ENCODE measurements at places on chromosomes 3 and 15.
A peak's percentile ranks its signal among the peaks of the same experiment; 100 is the strongest.

- DNase-seq = peak; percentile 72
These were observed 124.6 kb downstream of the ARRDC4 start for GRCh38 chr15:98085003-98085639.

- DNase-seq = peak; percentile 54
These were observed 291.0 kb downstream of the TBL1XR1 start for GRCh38 chr3:176906046-176906905.

DNA sequence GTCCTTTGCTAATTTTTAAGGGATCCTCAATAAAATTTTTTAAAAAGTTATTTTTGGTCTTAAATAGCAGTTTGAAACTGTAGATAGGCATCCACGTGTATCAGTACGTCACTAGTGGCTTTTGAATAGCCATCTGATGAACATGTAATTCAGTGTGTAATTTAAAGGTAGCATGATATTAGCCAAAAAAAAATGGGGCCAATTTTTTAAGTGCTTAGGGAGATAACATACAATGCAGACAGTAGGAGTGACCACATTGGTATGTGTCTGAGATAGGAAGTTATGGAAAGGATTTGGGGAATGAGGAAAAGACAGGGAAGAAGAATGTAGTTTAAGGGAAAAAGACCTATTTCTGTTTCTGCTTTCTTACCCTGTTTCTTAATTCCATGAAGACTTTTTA is 2.5 kb downstream of the AP4E1 start:
- DNase-seq = peak; percentile 51

DNA sequence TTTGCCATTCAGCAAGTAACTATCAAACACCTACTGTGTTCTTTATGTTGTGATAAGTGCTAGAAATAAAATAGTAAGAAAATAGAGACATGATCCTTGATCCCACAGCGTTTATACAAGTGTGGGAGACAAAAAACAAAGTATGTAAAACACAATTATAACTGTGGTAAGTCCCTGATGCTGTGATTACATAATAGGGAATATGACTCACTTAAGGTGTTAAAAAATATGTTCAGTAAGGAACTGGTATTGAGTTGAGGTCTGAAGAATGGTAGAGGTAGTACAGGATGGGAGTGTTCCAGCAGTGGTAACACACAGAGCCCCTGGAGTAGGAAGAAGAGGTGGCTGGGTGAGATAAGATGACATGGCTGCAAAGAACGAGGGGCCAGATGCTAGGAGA is 132.1 kb upstream of the TMC3 start:
- DNase-seq = no peak

DNA sequence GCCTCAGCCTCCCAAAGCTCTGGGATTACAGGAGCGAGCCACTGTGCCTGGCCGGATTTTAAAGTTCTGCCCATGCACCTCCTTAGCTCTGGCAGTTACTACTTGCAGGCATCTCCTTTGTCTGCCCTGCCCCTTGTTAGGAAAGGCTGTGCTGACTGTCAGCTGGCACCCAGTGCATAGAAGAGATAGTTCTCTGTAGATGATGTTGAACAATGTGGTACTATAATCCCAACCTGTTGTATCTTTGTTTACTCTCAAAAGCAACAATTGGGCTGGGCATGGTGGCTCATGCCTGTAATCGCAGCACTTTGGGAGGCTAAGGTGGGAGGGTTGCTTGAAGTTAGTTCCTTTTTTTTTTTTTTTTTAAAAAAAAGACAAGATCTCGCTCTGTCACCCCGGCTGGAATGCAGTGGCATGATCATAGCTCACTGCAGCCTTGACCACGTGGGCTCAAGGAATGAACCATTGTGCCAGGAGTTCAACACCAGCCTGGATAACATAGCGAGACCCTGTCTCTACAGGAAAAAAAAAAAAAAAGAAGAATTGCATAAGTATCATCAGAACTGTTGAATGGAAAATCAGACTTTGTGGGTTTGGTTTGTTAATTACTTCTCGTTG is 30.6 kb downstream of the FLNB start:
- peak; percentile 29 for DNase-seq

DNA sequence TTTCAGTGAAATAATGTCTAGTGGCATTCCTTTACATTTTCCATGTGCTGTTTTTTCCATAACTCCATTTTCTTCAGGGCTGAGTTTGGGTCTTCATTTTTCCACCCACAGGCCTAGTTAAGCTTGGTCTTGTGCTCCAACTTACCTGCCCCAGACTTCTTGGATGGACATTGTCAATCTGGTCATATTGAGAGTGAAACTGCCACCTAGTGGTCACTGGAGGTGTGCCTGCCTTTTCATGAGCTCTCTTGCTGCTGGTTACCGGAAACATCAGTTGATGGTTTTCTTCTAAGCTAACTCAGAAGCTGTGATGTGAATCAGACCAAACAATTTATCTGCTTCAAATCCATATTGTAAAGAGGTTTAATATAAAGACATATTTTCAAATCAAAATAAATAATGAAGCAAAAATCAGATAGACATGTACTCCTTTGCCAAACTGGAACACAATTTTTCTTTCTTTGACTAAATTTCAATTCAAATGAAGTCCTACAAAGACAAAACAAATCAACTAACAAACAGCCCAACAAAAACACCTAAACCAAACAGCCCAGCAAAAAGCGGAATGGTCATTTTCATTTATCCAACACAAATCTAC is 135.1 kb upstream of the RASGRP1 start:
- peak; percentile 73 for DNase-seq

- DNase-seq = no peak
These were observed 198.5 kb downstream of the FOXP1 start for GRCh38 chr3:71384837-71385716.

- DNase-seq = no peak
These were observed 1155.6 kb downstream of the NSUN3 start for GRCh38 chr3:95218484-95218883.

- DNase-seq = no peak
These were observed 70.9 kb upstream of the ST8SIA2 start for GRCh38 chr15:92322566-92323355.

- DNase-seq = peak; percentile 61
These were observed 18.9 kb upstream of the ATP8B4 start for GRCh38 chr15:50137893-50138292.

- DNase-seq = no peak
These were observed 12.8 kb downstream of the CPB1 start for GRCh38 chr3:148840451-148840850.

DNA sequence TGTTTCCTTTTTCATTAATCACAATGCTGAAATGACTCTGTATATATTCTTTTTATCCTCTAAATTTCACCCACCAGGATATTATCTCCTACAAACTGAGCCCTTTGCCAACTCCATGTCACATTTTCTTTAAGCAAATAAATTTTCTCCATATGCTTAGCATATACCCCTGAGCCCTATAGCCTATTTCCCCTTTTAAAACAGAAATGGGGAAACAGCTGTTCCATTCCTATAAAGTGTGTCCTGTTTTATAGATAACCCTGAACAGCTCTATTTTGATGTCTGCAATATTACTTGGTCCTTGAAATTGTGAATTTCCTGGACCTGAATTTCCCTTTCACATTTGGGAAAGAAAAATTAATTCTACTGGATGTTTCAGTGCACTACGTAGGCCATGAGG is 15.6 kb upstream of the FILIP1L start:
- no peak for DNase-seq

GRCh38 chr15:84750583-84751092 is 2.2 kb downstream of the ZNF592 start:
- DNase-seq = no peak

DNA sequence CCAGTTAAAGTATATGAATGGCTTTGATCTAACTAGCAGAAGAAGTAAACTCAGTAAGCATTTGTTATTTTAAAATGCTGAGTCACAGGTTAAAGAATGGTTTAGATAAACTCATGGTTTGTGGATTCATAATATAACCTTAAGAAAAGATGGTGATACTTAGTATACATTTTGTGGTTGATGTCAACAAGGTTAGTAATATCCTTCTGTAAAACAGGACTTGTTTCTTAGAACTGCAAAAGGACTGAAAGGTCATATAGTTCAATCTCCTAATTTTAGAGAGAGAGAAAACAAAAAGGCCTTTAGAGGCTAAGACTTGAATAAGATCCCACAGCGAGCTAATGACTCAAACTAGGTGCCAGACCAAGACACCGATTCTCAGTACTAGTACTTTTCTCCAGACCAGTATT is 50.0 kb downstream of the STRIT1 start:
- DNase-seq = peak; percentile 52

- DNase-seq = no peak
These were observed 707.3 kb downstream of the SI start for GRCh38 chr3:164370970-164371369.

- DNase-seq = peak; percentile 68
These were observed 214.5 kb downstream of the ZIC4 start for GRCh38 chr3:147191795-147192385.

DNA sequence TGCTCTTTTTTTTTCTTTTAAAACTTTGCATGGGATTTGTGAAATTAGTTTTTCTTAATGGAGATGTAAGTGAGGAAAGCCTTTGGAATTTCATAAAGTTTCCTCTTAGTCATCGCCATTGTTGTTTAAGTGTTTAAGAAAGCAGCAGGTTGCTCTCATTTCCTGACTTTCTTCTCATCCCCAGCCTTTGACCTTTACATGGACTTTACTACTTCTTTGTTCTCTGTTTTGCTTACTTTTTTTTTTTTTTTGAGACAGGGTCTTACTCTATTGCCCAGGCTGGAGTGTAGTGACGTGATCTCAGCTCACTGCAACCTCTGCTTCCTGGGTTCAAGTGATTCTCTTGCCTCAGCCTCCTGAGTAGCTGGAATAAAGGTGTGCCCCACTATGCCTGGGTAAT is 38.6 kb downstream of the FBXL2 start:
- peak; percentile 62 for DNase-seq

DNA sequence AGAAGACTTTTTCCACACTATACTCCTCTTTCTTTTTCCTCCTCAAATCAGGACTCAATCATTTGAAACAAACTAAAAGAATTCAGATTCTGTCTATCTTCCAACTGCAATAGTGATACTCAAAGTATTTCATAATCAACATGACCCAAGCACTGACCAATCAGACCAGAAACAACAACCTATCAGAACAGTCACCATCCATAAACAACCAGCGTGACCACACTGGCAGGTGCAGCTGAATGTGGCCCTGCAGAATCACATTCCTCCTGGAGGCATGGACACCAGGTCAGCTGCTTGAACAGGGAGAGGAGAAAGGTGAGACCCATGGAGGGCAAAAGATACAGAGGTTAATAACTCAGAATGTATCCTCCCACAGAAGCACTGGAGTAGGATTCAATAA is 13.3 kb downstream of the HRG start:
- no peak for DNase-seq
